ENCODE measurements at places on chromosomes 2 and 18.

GRCh38 chr18:10195529-10195928, 258.9 kb upstream of the APCDD1 start:
- DNase-seq, result no peak

DNA sequence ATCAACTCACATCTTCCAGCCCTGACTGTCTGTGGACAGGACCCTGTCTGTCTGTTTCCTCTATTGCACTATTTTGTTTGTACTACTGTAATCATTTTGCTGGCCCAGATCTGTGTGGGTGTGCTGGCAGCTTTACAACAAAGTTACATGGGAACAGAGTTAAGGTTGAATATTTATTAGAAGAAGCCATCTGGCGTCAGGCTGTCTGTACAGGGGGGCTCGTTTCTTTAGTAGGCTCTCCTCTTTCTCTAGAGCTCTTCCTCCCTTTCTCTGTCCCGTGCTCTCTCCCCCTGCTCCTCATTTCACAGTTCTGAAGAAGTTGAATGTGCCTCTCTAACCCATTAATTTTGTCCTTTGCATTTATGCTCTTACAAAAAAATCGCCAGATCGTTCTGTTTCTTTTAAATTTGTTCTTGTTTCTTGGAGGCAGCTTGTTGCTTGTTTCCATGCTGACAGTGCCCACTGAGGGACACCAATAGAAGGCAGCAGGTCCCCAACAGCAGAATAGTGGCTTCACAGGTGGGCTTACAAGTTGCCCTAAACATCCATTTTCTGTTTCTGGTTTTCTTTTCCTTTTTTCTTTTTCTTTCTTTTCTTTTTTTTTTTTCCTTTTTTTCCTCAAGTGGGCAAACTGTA, 315.2 kb upstream of the ZEB2 start:
- no peak for DNase-seq

GRCh38 chr2:157793053-157793612, 83.0 kb downstream of the ACVR1 start:
- no peak for DNase-seq

DNA sequence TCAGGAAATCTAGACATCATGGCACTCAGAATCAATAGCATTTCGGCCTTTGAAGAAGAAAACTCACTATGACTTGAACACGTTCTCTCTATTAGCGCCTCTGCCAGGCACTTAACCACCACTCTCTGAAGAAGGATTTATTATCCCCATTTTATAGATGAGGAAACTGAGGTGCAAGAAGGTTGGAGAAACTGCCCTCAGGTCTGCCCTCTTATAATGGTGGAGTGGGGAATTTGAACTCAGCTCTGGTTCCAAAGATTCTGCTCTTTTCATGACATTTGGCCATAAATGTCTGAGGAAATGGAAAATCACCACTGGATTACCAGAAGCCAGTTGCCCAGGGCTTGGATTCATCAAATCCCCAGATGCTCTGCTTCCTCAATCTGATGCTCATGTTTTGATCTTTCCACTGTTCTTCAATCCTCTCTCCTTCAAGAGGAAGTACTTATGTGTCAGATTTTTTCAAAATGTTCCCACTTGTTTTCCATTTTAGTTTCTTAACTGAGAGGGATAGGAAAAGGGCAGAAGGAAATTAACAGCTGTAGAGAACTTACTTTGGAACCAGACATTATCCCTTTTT, 68.1 kb downstream of the ANTXR1 start:
- DNase-seq, result no peak

DNA sequence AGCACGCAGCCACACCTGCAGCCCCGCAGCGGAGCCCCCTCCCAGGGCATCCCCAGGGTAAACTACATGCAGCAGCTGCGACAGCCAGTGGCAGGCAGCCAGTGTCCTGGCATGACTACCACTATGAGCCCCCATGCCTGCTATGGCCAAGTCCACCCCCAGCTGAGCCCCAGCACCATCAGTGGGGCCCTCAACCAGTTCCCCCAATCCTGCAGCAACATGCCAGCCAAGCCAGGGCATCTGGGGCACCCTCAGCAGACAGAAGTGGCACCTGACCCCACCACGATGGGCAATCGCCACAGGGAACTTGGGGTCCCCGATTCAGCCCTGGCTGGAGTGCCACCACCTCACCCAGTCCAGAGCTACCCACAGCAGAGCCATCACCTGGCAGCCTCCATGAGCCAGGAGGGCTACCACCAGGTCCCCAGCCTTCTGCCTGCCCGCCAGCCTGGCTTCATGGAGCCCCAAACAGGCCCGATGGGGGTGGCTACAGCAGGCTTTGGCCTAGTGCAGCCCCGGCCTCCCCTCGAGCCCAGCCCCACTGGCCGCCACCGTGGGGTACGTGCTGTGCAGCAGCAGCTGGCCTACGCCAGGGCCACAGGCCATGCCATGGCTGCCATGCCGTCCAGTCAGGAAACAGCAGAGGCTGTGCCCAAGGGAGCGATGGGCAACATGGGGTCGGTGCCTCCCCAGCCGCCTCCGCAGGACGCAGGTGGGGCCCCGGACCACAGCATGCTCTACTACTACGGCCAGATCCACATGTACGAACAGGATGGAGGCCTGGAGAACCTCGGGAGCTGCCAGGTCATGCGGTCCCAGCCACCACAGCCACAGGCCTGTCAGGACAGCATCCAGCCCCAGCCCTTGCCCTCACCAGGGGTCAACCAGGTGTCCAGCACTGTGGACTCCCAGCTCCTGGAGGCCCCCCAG, 254.1 kb downstream of the GLI2 start:
- DNase-seq, result no peak

DNA sequence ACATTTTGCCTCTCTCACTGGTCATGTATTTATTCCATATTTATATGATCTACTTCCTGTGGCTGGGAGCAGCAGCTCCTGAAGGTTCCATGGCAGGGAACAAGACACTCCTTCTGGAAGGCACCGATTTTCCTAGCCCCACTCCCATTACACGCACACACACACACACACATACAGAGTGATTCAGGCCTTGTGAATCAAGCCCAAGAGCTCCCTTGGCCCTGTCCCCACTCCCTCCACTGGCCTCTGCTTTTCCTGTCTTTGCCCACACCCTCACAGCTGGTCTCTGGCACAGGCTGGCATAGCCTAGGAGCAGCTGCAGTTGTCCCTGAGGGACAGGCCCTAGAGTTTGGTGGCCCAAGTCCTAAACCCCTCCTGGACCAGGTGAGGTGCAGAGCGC, 201.7 kb downstream of the NAPG start:
- DNase-seq, result no peak

GRCh38 chr2:75182606-75183005, 16.7 kb downstream of the TACR1 start:
- no peak for DNase-seq

- DNase-seq, result no peak
Observed at GRCh38 chr18:41655074-41655473, 300.0 kb upstream of the PIK3C3 start.

GRCh38 chr2:99085421-99085820, 56.1 kb upstream of the C2orf15 start:
- DNase-seq, result no peak

- no peak for DNase-seq
Observed at GRCh38 chr18:41145516-41145915, 809.5 kb upstream of the PIK3C3 start.

GRCh38 chr2:223532712-223533111, 69.4 kb downstream of the SCG2 start:
- DNase-seq, result no peak

Data from GM18507 (cell line).